ENCODE measurements at places on chromosomes 3 and 15.

DNA sequence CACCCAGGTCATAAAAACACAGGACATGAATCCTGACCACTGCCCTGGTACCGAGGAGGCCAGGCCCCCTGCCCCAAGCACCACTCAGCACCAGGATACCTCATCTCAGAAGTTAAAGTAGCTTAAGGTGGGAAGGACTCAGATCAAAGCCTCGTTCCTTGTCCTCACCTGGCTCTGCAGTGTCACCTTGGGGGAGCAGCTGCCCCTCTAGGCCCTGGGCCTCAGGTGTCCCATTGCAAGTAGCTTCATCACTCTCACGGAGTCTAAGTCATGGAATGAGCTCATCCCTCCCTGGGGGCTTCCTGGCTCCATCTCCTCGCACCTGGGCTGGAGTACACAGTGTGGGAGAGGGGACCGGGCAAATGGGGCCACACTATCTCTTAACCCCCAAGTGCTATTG lies 148.0 kb downstream of the TPRA1 start:
- DNase-seq, result no peak

DNA sequence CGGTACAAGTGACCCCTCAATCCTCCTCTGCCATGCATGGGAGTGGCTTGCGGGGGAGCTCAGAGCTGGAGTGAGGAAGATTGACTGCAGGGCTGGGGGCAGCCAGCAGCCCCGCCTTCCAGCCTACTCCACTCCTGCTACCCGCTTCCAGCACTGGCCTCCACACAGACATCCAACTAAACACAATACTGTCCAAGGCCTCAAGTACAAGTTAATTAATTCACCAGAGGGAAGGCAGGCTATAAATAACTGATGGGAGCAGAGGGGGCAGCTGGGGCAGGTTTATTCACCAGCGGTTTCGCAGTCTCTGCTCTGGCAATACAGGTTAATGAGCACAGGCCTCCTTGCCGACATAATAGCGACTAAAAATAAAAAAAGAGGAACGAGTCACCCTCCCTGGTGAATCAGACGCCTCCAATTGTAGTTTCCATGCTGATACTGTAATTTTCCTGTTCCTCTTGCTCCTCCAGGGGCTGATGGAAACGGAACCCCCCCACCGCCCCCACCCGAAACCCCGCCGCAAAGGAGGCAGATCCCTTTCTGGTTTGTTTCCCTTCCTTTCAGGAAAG lies 166.4 kb upstream of the TLE3 start:
- DNase-seq, result no peak

- no peak for DNase-seq
Measured at GRCh38 chr3:138078901-138079344, 36.5 kb downstream of the DZIP1L start.

DNA sequence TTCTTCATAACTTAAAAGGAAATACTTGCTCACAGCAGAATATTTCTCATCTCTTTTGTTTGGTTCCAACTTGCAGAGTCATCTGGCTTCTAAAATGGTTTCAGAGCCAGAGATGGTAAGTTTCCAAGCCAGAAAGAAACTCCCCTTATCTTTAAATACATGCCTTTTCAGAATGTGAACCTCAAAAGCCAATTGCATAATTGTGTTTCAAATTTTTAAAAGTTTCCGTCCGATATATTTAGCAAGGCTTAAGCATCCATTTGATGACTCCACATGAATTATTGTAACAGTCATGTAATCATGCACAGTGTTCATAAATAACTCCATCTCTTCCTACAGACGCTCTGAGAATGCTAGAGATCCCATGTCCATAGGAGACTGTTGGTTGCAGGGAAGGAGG lies 40.6 kb upstream of the C3orf80 start:
- no peak for DNase-seq

DNA sequence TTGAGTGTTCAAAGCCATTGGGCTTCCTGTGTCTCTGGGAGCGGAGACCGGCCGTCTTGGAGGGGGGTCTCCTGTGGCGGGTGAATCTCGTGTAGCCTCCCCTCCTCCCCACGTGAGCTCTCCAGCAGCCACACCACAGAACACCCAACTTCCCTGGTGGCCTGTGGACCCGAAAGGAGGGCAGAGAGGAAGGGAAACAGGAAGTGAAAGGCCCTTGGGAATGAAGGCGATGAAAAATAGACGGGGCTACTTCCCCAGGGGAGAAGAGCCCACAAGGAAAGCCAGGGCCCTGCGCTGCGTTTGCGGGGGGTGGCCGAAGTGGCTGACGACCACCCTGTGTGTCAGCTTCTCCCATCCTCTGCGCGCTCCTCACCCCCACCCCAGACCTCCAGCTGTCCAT lies 5.4 kb downstream of the ANKRD63 start:
- no peak for DNase-seq

GRCh38 chr3:30673425-30674341 lies 67.3 kb downstream of the TGFBR2 start:
- DNase-seq, result no peak

- DNase-seq, result no peak
Measured at GRCh38 chr15:25710184-25710583, 152.9 kb downstream of the ATP10A start.

DNA sequence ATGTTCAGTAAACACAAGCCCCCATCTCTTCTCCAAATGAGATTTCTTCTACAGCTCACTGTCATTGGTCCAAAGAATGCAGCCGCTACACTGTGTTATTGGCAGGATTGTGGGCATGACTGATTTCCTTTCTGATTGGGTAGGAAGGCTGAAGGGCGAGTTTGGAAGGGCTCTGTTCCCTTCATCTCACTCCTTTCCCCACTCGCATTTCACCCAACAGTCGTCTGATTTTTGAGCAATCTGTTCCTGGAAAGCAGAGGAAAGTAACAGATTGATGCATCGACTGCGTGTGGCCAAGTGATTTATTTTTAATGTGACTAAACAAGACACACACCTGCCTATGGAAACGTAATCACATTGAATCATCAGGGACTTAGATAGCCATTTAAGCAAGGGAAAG lies 55.5 kb downstream of the NOX5 start:
- DNase-seq, result no peak

DNA sequence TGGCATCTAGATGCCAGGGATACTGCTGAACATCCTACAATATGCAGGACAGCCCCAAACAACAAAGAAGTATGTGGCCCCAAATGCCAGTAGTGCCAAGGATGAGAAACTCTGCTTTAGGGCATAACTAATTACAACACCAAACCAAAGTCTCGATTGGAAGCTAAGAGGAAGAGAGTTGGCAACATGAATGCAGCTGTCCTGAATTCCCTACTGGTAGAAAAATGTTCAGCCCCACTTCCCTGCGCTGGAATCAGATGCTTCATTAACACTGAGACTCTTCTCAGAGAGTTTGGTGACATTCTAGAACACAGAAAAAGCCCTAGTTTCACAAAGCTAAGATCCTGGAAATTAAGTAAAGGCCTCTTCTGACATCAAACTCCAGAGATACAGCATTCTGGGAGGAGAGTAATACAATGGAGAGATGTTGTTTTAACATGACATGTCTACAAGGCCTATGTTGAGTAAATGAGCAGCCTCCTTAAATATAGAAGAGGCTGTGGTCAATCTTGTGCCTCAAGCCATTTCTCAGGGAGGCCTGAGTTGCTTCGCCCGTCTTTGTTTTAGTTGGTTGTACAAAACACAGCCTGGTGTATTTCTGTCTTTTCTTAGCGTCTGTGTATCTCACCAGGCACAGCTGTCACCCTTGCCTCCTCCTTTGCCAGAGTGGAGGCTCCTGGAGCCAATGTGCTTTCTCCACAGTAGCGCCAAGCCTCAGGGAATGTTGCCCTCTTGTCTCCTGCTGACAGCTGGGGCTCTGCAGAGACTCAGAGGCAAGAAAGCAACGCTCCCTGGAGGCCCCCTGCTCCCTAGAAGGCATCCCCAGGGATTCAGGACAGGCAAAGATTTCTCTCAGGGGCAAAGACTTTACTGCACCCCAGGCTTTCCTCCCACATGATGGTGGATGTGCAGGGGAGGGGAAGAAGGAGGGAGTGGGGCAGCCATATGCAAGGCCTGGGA lies 25.1 kb upstream of the CTNNB1 start:
- DNase-seq, result no peak

DNA sequence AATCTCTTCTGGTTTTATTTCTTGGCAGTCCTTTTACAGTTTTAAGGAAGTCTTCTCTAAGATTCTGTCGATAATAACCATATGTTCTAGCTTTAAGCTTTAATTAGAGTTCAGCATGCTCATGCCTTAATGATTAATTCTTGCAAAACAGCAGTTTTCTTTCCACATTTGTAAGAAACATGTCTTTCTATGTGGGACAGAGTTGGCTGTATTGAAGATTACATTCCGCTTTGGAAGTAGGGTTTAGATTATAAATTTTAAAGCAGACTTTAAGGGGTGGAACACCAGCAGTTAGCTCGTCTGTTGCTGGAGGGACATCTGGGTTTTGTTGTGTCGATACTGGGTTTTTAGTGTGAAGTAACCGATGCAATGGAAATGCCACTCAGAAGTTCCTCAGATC lies 35.3 kb downstream of the SQOR start:
- no peak for DNase-seq

DNA sequence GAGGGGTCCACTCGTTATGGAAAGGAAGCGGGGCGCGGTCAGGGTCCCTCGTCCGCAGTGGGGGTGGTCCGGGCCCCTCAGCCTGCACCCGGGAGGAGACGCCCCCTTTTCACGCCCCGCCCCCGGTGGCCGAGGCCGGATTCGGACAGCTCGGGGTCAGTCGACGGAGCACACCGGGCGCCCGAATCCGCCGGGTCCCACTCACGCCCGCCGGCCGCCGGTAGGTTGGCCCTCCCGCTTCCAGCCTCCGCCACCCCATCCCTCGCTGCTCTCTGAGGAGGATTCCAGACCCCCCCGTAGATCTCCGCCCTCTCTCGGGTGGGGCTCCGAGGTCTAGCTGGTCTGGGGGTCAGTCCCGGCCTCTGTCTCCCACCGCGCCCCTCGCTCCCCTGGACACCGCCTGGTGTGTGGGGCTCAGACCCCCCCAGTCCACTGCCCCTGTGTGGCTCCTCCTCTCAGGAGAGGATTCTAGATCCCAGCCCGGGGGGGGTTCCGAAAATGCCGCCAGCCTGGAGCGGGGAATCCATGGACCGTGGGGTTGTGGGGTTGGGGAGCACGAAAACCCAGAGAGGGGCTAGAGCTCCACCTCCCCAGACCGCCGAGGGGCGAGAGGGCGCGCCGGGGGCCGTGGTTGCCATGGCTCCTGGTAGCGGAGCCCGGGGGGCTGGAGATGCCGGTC lies 725 bp downstream of the CHL1 start:
- no peak for DNase-seq

DNA sequence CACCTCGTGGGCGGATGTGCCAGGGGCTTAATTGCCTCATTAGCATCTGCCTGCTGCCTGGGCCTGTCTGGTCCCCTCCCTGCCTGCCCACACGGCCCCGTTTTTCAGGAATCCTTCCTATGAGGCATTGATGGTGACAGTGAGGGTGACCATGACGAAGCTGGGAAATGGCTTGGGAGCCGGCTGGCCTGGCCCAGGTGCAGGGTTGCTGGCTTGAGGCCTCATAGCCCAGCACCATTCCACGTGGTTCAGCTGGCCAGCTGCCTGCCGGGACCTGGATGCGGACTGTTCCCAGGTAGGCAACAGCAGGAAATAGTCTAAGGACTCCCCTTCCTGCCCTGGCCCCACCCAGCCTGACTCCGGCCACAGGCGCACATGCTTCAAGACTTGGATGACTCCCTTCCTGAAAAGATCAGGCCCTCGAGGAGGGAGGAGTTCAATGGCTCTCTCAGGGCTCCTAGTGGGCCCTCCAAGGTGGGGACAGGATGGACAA lies 8.9 kb upstream of the DUSP7 start:
- DNase-seq, result no peak

- no peak for DNase-seq
Measured at GRCh38 chr15:34732430-34732829, 22.4 kb downstream of the GJD2 start.

GRCh38 chr3:43477600-43477999 lies 144.2 kb downstream of the ANO10 start:
- no peak for DNase-seq

DNA sequence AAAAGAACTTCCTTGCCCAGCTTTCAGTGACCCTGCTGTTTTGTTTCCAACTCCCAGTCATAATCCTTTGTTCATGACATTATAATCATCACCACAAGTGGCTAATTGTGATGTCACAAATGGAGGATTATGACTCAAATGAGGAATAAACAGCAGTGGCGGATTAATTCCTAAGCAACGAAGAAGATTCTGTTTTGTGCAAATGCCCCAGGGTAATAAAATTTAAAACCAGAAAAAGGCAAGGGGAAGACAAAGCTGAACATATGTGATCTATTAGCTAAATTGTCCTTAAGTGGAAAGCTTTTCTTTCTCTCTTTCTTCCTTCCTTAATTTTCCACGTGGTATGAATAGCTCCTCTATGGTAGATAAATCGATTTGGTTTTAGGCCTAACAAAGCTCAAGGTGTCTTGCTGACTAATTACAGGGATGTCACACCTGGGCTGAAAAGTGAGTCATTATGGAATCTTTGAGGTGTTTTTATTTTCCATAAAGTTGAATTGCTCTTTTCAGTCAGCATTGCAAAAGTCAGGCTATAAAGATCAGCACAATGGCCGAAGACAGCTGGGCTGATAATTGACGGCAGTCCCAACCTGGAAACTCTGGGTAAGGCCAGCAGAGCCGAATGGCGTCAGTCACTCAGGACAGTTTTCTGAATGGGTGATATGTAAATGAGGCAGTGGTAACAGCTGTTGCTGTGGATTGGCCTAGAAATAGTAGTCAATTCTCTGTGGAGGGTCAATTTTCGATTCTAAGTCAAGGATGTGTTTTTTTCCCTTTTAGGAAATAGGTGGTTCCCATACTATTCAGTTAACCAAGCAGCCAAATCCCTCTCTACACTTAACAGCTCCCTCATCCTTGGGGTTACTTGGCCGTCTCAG lies 121.5 kb downstream of the PTPRG start:
- no peak for DNase-seq

- no peak for DNase-seq
Measured at GRCh38 chr3:125443923-125444322, 68.8 kb upstream of the ZNF148 start.

GRCh38 chr15:37125143-37125542 lies 24.8 kb upstream of the MEIS2 start:
- no peak for DNase-seq

GRCh38 chr3:32616267-32616962 lies 45.8 kb upstream of the DYNC1LI1 start:
- DNase-seq, result no peak

- no peak for DNase-seq
Measured at GRCh38 chr3:187888701-187889100, 143.4 kb upstream of the BCL6 start.

Data from NCI-H2029 (cell line).